CD4-positive, alpha-beta T cell treated with Interleukin-2 at 100 ng/mL for 4 hours (primary cell): ENCODE measurements at places on chromosomes 3 and 15.

- DNase-seq, result no peak
Measured at GRCh38 chr3:181694805-181695660, 16.7 kb upstream of the SOX2 start.

- DNase-seq, result no peak
Measured at GRCh38 chr3:26350853-26351252, 271.7 kb upstream of the LRRC3B start.

- no peak for DNase-seq
Measured at GRCh38 chr3:149489060-149489690, 14.7 kb downstream of the TM4SF4 start.

- DNase-seq, result no peak
Measured at GRCh38 chr3:168738527-168739325, 643.0 kb upstream of the GOLIM4 start.

DNA sequence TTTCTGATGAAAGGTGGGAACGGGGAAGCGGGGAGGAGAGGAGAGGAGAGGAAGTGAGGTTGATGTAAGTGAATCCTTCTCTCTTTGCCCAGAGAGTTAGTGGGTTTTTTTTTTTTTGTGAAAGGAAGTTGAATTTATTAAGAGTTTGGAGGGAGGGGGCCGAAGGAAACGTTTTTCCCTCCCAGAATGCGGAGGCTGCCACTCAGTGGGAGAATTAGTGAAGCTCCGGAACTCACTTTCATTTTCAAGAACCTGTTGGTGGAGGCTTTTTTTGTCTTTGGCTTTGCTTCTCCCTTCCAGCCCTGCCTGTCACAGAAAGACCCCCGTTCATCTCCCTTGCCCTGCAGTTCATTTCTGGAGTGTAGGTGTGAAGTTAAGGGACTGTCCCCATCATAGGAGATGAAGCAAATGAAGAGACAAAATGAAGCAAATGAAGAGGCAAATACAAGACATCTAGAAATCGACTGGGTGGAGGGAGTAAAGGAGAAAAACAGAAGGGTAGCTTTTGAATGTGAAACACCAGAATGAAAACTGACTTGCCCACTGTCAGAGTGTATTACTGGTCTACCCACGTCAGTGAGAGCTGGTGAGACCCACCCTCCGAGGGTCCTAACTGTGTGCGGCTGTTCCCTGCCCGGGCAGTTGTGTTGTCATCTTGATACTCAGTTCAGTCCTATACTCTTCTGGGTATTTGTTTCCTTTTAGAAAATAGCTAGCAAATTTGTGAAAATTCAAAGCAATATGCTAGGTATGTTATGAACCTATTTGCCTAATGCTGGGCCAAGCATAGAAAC, 91.5 kb downstream of the ITPR1 start:
- DNase-seq, result peak; percentile 21

DNA sequence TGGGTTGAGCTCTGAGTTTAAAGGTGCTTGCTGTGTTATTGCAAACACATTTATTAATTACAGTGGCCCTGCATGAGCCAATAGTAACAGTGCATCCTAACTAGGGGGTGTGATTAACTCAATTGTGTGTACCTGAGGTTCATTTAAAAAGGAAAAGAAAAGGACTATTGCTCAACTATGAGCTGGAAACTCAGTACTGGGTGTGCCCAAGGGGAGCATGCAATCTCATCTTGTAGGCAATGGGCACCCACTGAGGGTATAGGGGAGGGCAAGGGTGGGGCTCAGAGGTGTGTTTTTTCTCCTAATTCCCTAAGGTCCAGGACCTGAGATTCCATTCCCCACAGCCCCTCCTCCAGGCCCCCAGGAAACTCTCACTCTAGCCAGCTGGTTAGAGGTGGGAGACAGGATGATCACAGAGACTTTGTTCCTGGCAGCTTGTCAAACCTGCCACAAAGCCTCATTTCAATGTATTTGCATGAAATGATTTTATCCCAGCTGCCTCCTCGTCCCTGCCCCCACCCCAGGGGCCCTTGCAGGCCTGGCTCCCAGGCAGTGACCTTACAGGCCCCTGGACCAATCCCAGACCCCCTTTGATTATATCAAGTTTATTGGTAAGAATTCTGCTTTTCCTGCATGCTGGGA, 220.7 kb downstream of the TBC1D2B start:
- no peak for DNase-seq

- no peak for DNase-seq
Measured at GRCh38 chr3:27360113-27361078, 8.8 kb downstream of the NEK10 start.

GRCh38 chr3:119219069-119219468, 21.6 kb downstream of the B4GALT4 start:
- peak; percentile 51 for DNase-seq

DNA sequence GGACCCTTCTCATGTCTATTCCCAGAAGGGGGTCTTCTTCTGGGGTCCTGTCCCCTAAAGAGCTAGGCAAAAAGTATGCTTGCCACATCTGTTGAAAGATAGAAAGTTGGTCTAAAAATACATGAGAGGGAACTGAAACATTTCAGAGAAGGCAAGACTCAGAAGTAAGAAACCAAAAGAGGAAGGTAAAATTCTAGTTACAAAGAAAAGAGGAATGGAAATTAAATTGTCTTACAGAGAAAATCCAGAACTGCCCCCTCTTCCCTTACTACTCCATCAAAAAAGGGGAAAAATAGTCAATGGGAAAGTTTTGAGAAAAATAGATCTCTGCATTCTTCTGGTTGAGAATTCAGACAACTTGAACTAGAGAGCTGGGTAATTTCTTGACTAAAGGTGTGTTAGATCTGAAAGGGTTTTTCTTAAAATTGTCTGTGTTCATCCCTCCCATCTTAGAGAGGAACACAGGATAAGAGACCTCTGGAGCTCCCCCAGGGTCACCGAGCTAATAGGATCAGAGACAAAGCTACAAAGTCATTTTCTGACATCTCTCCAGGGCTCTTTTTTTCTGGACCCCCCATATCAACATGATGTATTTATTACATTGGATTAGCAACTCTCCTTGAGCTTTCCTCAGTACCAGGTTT, 32.3 kb upstream of the CCR2 start:
- DNase-seq, result no peak

DNA sequence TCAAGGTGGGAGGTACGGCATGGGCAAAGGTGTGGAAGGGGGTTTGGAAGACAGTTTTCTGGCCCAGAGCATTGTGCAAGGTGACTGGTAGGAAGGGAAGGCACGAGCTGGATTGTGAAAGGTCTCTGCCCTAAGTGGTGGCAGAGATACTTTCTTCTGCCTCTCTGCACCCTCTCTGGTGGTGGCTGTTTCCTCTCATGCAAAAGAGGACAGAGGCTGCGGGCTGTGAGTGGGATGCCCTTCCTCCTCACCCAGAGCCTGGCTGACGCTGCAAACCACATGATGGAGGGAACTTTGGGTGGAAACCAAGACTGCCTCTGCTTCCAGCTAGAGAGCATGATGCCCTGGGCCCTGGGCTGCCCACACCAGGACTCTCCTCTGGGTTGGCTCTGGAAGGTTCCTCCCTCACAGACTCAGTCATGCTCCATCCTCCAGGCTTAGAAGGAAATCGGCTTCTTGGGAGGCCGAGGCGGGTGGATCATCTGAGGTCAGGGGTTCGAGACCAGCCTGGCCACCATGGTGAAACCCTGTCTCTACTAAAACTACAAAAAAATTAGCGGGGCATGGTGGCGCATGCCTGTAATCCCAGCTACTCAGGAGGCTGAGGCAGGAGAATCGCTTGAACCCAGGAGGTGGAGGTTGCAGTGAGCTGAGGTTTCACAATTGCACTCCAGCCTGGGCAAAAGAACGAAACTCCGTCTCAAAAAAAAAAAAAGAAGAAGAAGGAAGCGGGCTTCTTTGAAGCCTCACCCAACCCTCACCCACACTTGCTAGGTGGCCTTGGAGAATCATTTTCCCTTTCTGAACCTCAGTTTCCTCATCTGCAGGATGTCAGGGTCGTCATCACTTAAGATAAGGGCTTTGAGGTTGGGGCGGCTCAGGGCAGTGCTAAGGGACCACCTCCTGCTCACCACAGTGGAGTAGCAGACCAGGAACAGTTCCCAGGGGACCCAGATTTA, 8.3 kb downstream of the PSTPIP1 start:
- DNase-seq, result peak; percentile 67

- DNase-seq, result no peak
Measured at GRCh38 chr3:62027796-62028195, 345.6 kb downstream of the FEZF2 start.

GRCh38 chr3:94291686-94292085, 228.8 kb downstream of the NSUN3 start:
- no peak for DNase-seq

DNA sequence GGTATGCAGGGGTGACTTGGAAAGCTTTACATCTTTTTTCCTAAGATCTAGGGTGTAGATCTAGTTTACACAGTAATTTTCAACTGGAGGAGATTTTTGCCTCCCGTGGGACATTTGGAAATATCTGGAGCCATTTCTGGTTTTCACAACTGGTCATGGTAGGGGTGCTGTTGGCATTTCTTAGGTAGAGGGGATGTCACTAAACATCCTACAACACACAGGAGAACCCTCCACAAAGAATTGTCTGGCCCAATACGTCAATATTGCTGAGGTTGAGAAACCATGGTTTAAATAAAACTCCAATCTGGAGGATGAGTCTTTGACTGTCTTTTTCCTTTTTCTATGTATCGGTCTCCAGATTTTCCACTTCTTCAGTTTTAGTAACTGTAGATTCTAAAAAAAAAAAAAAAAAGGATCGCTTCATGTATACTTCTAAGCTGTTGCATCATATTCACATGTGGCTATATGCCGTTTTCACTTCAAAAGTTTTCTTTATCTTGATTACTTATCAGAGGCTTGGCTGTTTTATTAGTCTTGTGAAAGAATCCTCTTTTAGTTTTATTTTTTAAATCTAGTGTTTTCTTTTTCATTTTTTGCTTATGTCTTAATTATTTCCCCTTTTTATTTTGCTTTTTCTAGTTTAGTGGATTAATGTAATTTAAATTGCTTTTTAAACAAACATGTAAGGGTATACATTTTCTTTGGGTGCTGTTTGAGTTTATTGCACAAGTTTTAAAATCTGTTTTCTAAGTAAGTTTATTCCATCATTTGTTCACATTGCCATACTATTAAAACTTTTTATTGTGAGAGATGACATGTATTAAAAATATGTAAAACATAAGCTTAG, 21.2 kb downstream of the UBE2Q2 start:
- DNase-seq, result no peak

GRCh38 chr3:57903124-57903890, 104.9 kb upstream of the FLNB start:
- no peak for DNase-seq

- DNase-seq, result no peak
Measured at GRCh38 chr3:179083977-179084376, 12.4 kb upstream of the ZMAT3 start.

GRCh38 chr15:64245405-64245804, 82.6 kb upstream of the PPIB start:
- no peak for DNase-seq

DNA sequence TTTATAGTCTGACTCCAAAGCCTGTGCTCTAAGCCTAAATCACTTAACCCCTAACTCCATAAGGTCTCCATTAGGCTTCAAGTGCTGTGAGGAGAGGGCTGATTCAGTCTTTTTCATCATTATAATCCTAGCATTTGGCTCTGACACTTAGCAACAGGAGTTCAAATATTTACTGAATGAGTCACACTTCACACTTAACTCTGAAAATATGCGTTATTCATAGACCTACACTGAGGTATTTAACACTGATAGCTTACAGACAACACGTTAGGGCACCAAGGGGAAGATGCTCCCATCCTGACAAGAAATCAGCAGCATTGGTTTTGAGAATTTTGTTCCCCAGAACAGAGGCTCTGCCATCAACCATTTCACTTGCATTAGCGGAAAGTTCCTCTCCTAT, 53.5 kb downstream of the MSL2 start:
- DNase-seq, result peak; percentile 39

DNA sequence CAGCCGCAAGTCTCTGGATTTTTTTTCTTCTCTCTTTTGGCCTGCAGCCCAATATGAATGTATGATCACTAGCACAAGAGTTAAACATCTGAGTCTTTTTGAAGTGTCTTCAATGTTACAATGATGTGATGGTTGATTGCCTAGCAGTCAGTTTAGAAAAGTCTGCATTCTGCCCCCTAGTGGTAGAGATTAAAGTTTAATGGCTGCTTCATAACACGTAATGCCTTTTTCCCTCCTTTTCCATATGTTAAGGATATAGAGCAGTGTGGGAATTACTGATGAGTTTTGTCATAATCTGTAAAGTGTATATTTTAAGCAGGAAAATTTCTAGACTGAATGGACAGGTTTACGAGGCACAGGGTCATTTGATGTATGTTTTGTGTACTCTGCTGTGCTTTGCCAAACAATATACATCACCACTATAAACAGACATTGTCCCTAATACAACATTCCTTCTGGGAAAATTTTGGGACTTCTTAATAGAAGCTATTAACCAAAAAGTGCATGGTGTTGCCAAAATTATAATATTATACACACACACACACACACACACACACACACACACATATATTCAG, 1038.5 kb upstream of the NR2F2 start:
- peak; percentile 23 for DNase-seq

- no peak for DNase-seq
Measured at GRCh38 chr3:17054982-17055343, 170.2 kb downstream of the PLCL2 start.

GRCh38 chr3:8506571-8507061, 5.0 kb downstream of the LMCD1 start:
- DNase-seq, result no peak

GRCh38 chr15:86062646-86063243, 16.9 kb upstream of the AGBL1 start:
- no peak for DNase-seq

GRCh38 chr3:195007766-195008165, 263.2 kb downstream of the XXYLT1 start:
- DNase-seq, result no peak

DNA sequence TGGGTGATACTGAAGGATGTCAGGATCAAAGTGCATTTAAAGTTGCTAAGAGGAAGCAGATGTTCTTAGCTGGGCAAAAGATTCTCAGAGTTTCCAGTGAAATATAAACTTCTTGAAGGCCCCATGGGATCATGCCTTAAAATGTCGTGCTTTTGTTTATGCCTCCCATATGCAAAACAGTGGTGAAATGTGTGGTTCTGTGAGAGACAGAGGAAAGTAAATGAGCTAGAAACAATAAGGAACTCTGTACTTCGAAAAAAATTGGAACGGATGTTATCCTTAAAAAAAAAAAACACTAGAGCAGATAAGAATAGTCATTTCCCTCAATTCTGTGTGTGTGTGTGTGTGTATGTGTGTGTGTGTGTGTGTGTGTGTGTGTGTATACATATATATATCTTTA, 497.0 kb upstream of the TBL1XR1 start:
- DNase-seq, result no peak

GRCh38 chr3:159910991-159911663, 77.5 kb upstream of the IL12A start:
- no peak for DNase-seq
